ENCODE measurements at places on chromosomes 3 and 15.

DNA sequence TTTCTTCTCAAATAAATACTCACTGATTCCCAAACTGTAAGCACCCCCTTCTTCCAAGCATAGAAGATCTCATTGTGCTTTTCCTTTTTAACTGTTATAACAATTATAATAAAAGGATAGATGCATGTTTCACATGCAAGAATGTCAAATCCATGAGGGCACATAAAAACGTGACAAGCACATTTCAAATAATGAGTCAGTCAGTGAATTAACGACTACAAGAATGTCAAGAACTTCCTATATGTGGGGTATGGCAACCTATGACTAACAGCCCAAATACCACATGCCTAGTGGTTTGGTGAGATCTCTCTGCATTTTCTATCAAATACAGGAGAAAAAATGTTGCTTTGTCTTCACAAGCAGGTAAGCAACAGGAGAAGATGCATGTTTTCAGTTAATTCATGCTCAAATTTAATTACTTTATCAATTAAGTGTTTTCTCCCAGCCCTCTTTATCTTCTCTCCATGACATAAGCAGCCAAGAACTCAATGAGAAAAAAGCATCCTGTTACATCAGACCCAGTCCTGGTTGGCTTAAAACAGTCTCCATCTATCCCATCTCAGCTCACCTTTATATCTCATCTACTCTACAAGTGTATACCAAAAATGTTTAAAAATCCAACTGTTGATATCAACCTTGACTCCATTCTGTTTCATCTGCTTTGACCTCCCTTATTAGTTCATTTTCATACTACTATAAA, 181.5 kb upstream of the LMCD1 start:
- DNase-seq: peak; percentile 39

GRCh38 chr15:78000091-78000926, 77.2 kb downstream of the TBC1D2B start:
- peak; percentile 41 for DNase-seq

DNA sequence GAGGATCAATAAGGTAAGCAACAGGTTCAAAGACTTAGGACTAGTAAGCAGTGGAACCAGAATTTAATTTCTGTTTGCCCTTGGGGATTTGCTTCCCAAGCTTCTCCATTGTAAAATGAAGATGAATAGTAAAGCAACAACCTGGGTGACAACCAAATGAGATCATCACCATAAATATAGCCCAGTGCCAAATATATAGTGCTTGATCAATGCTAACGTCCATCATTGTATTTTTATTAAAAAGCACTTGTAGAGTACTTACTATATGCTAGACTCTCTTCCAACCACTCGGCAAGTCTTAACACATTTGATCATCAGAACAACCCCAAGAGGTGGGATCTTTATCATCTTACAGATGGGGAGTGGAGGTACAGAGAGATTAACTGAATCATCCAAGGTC, 51.5 kb upstream of the NMNAT3 start:
- DNase-seq: no peak

- no peak for DNase-seq
Observed at GRCh38 chr15:50633653-50634052, 52.9 kb downstream of the TRPM7 start.

DNA sequence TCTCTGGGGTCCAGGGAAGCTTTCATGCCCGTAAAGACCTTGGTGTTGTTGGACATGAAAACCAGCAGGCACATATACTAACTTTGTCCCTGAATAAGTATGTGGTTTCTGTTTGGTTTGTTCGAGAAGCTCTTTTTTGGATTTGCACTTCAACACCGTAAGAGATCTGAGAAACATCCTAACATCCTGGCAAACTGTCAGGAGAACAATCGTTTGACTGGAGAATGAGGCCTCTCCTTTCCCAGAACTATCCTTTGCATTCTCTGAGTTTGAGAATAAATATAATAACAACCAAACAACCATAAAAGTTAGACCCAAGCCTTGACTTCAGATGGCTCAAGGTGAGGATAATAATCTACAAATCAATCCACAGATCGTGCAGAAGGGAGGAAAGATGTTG, 230.4 kb upstream of the WNT5A start:
- no peak for DNase-seq

GRCh38 chr3:123385001-123385401, 63.9 kb downstream of the ADCY5 start:
- DNase-seq: no peak

- no peak for DNase-seq
Observed at GRCh38 chr3:32110233-32110760, 3.9 kb downstream of the GPD1L start.

DNA sequence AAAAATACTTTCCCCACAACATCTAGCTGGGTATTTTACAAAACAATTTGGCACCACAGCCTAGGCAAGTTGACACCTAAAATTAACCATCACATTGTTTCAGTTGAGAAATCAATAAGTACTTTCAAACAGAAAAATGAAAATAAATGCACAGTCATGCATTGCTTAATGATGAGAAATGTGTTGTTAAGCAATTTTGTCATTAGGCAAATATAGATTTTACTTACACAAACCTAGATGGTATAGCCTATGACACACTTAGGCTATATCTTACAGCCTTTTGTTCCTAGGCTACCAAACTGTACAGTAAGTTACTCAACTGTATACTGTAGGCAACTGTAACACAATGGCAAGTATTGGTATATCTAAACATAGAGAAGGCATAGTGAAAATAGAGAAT, 608.6 kb upstream of the BCHE start:
- no peak for DNase-seq

DNA sequence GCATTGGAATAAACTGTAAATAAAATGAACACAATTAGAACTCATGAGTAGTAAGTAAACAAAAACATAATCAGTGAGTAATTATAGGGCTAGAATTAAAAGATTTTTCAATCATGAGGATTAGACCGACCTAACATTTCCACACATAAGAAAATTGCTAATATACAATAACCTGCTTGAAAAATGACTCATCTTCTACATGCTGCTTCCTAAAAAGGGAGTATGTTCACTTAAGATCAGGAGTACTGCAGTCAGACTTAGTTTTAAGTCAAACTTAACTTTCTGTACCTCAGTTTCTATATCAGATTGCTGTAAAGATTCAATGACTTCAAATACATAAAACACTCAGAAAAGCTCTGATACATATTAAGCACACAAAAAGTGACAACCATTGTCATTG, 22.6 kb upstream of the NEK10 start:
- no peak for DNase-seq

DNA sequence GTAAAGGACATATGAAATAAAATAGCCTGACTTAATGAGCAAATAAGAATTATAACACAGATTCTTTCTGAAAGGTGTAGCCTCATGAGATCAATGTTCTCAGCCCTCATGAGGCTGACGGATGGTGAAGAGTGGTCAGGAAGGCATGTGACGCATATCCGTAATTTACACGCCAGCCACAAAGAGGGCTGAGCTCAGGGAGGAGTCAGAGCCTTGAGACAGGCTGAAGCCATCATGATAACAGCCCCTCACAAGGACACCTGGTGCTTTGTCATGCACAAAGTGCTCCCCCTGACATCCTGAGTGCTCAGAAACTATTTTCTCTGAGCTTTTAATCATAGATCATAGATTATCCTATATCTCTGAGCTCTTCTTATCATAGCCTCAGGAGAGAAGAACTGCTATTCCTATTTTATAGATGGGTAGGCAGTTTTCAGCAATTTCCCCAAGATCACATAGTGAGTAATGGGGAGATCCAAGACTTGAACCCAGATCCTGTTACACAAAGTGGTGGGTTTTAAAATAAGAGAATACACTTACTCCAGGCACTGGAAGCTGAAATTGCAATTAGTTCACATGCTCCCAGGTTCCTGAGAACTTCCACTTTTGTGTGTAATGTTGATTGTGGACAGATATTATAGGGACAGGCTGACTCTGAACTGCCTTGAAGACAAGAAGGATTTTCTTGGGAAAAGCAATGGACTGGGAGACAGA, 267.1 kb downstream of the RPLP1 start:
- peak; percentile 64 for DNase-seq

DNA sequence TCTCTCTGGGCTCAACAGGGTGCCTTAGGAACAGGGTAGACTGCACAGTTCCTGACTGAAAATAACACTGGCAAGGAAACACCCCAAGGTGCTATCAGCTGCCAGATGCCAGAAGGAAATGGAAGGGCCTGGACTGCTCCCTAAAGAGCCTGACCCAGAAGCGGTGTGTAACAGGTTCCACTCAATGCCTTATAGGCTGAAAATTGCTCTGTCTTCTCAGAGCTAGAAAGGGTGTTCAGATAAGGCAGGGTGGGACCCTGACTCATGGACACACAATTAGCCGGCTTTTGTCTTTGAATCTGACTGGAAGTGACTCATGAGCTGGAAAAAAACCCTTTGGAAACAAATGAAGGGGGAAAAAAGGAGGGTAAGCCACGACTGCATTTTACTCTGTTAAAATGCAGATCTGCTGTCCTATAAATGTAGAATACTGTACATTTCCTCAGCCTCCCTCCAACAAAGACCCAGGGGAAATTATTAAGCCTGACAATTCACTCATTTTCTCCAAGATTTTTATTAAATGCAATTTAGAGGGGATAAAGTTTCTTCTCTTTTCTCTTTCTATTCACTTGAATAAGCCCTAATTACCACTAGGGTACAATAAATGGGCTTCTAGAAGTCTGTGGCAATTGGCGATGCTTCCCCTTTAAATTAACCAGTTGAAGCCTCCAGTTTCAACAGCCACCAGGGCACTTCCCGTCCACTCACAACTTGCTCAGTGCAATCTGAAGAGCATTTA, 160.2 kb upstream of the TBL1XR1 start:
- peak; percentile 81 for DNase-seq

DNA sequence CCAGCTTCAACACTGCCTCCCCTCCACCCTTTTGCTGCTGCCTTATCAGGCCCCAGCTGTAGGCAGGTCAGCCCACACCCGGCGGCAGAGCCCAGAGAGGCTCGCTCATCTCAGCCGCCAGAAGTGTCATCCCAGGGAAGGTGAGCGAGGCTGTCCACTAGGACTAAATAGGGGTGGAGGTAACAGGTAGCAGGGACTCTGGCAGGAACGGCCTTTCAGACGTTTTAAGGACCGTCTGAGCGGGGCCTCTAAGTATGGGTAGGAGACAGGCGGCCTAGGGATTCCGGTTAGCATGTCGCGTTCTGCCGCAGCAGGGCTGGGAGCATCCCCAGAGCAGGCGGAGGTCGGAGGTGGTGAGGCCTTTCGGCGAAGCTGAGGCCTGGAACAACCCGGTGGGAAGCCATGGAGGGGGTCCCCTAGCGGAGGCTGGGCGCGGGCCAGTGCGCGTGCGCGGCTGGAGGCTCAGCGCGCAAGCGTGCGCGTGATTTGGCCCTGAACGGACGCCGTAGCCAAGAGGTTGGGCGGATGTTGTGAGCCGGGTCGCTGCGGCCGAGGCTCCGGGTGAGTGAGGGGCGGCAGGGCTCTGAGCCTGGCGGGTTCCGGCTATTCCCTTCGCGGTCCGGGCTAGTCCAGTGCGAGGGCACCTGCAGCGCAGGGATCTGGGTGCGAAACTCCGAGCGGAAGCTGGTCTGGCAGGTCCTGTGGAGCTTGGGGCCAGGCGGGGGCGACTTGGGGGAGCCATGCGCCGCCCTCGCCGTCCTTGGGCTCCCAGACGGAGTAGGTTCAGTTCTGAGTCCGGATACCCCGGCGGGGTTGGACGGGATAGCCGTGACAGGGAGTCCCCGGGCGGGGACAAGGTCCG, at the start of the genes MST1 and RNF123:
TSS of gene MST1 (minus strand) at position 429 of the 862 bp plus-strand sequence. CDS start 783 bp downstream, outside the sequence.
TSS of gene RNF123 (plus strand) at position 512 of the 862 bp plus-strand sequence. CDS start 1,609 bp downstream, outside the sequence.
- no peak for DNase-seq

DNA sequence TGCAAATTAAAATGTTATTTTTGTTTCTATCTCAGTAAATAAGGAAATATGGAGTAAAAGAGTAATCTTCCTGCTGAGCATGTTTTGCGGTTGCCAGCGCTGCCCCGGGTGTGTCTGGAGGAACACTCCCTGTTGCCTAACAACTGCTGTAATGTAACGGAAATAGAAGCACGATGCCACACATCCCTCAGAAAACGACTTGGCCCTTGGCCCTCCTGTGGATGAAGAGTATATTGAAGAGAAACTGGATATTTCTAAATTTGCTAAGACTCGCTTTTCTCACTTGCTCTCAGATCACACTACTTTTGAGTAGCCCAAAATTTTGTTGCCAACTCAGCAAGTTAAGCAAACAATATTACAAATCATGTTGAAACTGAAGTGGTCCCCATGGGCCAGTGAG, 18.9 kb downstream of the CX3CR1 start:
- DNase-seq: peak; percentile 96

DNA sequence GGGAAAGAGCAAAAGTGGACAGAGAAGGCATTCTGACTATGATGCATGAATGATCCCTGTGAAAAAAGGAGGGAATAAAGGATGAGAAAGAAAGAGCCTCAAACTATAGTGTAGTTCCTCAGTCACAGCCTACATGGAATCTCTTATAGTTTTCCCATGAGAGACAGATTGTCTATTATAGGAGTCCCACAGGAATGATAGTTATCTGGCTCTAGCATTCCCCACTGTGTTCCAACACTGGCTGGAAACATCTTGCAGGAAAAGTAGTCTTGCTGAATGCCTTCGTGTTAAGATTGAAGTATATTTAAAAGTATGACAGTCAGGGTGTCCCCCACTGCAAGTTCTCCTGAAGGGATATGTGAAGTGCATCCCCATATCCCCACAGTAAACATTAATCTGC, 641.5 kb upstream of the NECTIN3 start:
- no peak for DNase-seq

DNA sequence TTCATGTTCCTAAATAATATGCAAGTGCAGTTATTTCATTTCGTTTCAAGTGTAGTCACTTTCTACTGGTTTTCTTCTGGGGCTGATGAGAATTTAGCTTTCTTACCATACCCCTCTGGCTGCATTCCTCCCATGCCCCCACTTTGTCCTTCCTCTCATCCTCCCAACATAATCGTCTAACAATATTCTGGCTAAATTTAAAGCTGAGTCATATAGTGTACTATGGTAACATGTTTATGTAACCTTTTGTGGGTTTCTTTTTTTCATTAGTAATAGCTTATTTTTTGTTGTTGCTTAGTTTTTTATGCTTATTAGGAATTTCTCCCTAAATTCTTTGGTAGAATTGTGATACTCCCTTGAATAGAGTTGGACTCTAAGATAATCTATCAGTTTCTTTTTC, 30.5 kb downstream of the DUT start:
- no peak for DNase-seq

DNA sequence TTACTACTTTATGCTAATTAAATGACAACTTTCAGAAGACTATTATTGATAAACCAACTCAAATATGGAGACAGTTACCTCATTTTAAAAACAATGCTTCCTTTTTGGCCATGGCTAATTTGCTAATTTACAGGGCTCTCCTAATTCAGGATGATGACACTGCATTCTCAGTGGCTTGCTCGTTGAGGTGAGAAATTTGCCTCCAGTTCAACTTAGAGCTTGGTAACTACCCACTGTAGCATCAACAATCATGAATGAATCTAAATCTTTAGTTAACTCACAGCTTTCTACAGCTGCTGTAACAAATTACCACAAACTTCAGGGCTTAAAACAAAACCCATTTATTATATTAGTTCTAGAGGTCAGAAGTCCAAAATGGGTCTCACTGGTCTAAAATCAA, 14.0 kb downstream of the PBRM1 start:
- DNase-seq: no peak

GRCh38 chr3:139319428-139320402, 24.1 kb upstream of the MRPS22 start:
- DNase-seq: peak; percentile 52

GRCh38 chr15:42160136-42160535, 3.7 kb upstream of the PLA2G4F start:
- DNase-seq: no peak

- DNase-seq: no peak
Observed at GRCh38 chr3:192842711-192843110, 74.9 kb downstream of the MB21D2 start.

Measured in OCI-M1 (cell line).